ENCODE measurements at places on chromosomes 7 and 10.

DNA sequence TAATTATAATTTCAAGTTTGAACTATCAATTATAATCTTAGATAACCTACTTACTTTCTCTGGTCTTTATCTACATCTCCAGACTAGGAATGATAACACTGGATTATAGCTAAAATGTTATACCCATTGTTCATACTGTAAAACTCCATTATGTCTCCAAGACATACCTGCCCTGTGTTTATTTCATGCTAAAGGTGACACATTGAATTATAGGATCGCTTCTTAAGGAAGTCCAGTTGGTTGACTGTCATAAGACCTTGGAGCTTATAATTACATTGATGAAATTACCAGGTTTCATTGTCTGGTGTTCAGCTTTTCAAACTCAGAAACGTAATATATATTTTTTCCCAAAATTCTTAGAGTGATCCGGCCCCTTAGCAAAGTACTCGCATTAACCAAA is 15.5 kb upstream of the HERC4 start:
- no peak for DNase-seq

DNA sequence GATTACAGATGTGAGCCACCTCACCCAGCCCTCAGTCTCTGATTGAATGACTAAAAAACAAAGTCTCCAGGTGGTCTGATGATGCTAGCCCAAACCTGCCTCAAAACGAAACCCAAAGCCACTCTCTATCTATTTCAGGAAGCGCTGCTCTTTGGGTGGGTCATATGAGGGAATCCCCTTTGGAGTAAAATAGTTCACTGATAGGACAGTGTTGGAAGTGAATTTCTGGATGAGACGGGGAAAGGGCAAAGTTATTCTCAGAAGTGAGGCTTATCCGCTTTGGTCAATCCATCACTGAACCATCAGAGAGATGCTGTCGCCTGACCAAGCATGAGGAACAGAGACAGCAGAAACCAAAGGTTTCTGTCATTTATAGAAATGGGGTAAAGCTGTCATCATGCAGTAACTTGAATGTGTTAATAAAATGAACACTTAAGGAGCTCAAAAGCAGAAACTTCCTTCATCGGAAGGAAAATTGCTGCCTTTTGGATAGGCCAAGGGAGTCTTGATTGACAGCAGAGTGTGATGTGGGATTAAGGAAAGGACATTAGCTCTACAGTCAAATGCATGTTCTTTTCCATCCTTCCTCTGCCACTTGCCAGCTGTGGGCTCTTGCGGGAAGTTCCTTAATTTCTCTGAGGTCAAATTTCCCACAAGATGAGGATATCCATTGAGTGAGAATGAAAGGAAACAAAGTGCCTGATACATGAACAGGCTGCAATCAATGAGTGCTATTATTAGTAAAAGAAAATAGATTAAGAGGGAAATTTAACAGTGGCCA is 64.9 kb upstream of the C1QL3 start:
- DNase-seq, result no peak

DNA sequence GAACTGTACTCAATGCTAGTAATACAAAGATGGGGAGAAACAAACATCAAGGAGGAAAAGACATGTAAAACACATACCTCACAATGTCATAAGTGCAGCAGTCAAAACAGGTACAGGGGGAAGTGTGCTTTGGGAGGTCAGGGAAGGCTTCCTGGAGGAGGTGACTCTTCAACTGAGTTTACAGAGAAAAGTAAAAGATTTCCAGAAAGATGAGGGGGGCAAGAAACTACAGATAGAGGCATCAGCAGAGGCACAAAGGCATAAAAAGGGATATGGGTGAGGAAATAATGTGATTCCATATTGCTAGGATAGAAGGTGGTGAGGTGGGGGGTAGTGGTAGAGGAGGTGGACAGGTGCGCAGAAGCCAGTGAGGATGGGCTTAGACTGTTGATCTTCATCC is 95.0 kb downstream of the LSM5 start:
- no peak for DNase-seq

DNA sequence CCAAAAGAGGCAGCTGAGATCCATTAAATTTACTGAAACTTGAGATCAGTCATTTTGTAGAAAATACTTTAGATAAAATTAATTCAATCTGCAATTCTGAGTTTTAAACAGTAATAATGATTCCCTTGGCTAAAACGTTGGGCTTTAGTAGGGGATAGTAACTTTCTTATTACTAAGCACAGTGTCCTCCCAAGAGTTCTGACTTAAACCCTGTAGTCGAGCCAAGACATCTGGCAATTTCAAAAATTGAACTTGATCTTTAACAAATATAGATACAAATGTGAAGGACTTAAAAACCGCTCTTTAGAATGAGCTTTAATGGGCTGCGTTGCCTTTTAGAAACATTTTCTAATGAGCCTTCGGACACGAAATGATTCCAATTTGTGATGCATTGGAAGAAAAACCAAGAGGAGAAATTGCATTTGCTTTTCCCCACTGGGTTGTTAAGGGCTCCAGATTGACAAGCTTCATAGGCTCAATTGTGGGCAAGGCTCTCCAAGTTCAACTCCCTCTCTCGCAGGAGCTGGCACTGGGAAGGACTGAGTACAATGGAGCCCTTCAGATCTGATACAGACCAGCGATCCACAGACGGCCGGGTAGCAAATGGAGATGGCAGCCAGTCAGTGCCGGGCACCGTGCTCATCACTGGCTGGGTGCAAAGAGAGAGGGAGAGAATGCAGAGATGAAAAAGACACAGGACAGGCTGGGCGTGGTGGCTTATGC is 921.3 kb upstream of the AUTS2 start:
- no peak for DNase-seq

DNA sequence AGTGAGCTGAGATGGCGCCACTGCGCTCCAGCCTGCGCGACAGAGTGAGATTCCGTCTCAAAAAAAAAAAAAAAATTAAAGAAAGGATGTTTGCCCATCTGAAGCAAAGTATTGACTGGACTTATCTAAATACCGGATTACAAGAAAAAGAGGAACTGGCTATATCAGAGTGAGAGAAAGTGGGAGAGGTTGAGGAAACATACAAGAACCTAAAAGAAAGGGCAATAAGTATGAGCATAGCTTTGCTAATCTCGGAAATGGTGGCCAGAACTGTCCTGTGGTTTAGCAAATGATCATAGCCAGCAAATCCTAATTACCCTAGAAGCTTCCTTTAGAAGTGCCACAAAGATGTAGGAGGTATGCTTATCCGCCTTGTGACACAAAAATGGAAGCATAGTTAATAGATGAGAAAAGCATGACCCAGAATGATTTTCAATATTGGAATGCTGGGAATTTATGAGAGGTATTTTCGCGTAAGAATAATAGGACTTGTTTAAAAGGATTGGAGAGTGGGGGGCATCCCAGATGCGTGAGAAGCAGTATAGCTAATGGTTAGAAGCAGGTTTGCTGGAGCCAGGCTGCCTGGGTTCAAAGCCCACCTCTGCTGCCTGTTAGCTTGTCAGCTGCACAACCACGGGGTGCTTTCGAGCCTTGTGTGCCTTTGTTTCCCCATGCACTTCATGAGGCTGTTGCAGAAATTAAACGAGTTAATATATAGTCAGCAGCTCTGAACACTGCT is 1.2 kb upstream of the GTPBP4 start:
- DNase-seq, result peak; percentile 91

DNA sequence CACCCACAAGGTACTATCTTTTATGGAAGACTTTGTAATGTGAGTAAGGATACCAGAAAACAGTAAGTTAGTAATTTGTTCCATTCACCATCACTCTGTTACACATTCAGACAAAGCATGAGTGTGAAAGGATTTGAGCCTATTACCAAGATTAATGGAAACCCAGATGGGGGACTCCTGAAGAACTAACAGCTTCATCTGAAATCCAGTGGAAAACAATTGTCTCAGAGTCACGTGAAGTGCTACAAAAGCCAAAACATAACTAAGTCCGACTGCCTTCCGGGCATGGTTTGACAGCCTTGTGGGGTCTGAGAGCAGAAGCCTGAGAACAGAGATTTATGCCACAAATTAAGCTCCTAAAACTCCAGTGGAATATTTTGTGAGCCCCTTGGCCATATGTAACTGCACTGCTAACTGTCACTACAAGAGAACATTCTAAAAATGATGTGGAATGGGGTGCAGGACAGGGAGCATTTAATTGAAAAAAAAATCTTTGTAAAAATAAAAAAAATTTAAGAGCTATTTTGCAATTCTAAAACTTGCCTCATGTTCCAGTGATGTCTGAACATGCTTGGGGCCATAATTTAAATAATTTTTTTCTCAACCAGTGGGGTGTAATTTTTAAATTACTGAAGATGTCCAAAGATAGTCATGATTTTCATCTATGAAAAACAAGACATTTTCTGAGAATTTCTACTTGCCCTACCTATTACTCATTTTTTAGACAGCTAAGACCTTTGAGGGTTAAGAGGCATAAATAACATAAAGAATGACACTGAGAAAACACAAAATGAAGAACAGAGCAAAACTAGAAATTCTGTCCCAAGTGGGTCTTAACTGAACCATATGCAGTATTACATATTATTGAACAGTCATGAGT is 555.0 kb downstream of the INHBA start:
- DNase-seq, result peak; percentile 32

DNA sequence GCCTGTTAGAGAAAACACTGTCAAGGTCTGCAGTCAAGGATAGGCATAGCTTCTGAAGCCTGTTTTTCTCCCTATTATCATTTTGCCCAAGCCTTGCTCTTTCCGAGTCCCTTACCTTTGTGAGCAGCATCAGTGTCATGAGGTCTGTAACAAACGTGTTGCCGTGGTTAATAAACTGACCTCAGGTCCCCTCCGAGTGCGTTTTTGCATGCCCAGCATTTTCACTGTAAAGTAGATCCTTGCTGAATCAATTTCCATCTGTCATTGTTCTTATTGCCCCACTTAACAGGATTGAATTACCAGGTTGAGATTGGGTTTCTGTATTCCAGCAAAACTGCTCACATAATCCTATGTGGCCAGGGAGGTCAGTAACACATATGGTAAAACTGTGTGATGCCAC is 110.3 kb downstream of the ZNF248 start:
- DNase-seq, result no peak

DNA sequence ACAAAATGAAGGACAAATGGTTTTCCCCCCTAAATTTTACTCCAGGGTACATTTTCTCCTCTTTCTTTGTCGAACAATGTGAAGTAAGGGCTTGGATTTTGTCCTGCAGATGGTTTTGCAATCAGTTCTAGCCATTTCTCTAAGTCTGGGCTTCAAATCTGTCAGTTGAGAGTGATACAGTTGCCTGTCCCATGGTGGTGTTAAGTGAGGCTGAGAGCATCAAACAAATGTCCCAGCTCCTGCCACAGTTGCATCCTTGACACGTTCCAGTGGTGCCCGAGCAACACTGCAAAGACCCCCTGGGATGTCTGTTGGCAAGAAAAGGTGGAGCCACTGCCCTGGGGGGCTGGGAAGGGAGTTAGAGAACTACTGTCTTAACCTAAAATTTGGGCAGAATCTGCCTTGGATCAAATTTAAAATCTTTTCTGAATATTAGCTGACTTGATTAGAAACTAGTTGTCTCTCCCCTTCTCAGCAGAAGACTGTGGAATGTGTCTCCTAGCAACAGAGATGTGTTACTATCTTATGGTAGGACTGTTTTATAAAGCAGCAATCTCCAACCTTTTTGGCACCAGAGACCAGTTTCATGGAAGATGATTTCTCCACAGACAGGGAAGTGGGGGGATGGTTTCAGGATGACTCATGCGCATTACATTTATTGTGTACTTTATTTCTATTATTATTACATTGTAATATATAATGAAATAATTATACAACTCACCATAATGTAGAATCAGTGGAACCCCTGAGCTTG is 102.0 kb upstream of the STEAP1B start:
- DNase-seq, result peak; percentile 70

GRCh38 chr7:129030440-129030839 is 24.5 kb downstream of the TNPO3 start:
- DNase-seq, result no peak

- DNase-seq, result no peak
Observed at GRCh38 chr7:82839063-82839462, 323.6 kb downstream of the PCLO start.

DNA sequence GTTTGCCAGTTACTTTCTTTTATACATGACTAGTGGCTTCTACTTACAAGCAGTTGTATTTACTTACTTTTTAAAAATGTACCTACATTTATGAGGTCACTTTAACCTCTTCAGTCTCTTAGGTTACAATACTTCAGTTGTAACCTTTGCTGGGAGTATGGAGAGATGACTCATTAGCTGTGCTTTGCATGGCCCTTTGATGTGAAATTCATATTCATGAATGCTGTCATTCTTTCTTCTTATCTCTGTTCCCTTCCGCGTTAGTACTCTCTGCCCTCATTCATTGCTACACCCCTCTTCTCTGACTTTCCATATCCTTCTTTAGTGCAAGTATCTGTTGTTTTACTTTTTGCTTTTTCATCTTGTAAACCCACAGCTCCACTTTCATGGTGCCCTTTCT is 164.3 kb downstream of the BMPER start:
- DNase-seq, result no peak

- no peak for DNase-seq
Observed at GRCh38 chr10:23918090-23918723, 290.7 kb upstream of the KIAA1217 start.

GRCh38 chr7:70069977-70070376 is 471.7 kb downstream of the AUTS2 start:
- DNase-seq, result no peak

DNA sequence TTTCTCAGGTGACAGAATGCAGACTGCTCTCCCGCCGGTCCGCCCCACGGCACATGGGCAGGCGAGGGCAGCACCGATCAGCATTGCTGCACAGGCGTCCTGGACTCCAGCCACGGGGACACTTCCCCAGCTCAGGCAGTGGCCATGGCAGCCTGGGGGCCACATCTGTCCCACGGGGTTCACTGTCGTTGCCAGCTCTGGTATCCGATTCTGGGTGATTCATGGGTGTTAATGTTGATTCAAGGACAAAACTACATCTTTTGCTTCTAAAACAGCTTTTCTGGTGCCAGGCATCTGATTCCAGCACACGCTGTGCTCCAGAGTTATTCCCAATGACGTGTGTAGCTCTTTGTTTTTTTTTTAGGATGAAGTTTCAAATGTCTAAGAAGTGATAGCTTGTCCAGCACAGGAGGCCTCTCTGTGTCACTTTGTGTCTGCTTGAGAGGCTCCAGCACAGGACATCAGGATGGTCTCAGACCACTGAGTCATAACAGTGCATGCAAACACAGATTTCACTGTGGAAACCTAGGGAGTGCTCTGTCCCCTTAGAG is 218.0 kb downstream of the WDR37 start:
- no peak for DNase-seq

DNA sequence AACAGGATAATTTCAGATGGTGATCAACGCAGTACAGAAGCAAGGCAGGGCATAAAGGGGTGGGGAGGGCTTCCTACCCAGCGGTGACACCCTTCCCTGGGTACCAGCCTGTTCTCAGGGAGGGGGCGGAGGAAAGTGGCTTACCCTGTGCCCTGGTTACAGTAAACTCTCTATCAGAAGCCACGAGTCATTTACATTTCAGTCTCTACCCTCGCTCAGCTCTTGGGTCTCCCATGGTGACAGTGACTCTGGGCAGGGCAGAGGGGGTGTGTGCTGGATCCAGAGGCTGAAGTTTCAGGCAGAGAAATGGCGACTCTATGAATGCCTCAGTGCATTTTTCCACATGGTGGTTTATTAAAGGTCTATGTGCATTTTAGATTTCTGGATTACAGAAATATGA is 107.0 kb downstream of the ADARB2 start:
- DNase-seq, result no peak
